ENCODE measurements at places on chromosomes 7 and 10.
A peak's percentile ranks its signal among the peaks of the same experiment; 100 is the strongest.

- no peak for DNase-seq
These were observed 990 bp downstream of the ZNF467 start for GRCh38 chr7:149772241-149772955.

DNA sequence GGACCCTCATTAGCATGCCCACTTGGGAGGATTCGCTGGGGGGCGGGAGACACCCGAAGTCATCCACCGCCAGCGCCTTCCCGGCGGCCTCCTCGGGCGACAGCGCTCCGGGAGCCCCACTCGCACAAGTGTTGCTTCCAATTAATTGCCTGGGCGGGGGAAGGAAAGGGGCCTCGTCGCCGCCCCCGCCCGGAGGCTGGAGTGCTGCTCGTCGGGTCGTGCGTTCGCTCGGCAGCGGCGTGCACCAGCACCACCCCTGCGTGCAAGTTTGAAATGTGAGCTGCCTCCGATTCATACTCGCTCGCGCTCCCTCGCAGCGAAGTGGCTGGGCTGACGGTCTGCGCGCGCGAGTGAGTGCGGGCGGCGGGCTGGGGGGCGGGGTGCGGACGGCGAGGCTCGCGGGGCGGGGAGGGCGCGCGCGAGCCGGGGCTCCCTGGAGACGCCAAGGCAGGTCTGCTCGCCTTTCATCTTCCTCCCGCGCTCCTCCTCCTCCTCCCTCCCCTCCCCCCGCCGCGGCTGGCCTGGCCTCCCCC, 104.6 kb upstream of the PPIF start:
- no peak for DNase-seq

- DNase-seq, result no peak
These were observed 17.4 kb downstream of the CCDC6 start for GRCh38 chr10:59888781-59889435.

DNA sequence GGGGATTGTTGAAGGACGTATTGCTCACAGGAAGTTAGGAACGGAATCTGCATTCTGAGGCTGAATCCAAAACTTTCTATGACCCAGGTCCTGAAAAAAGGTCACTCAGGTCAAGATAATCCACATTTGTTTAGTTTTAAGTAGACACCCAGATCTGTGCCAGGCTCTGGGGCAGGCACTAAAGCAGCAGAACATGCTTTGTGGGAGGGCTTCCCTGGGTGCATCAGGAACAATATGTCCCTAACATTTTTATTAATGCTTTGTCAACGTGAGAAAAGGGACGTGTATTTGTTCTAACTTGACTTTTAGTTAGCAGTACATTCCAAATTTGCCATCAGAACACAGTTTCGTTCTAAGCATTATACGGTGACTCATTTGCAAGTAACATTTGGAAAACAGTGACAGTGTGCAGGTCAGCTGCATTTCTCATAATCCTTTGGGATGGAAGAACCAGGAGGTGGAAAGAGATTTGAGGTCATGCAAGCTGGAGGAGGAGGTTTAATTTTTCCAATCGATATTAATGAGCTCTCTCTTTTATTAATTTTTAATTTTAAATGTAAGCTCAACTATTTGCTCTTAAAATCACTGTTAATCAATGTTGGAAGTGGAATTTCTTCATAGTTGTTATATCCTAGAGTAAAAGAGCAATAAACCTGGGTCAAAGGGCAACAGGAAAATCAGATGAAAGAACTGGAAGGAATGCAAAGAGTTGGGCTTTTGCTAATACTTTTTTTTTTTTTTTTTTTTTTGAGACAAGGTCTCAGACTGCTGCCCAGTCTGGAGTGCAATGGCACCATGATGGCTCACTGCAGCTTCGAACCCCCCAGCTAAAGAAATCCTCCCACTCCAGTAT, 35.0 kb downstream of the TAS2R41 start:
- no peak for DNase-seq

DNA sequence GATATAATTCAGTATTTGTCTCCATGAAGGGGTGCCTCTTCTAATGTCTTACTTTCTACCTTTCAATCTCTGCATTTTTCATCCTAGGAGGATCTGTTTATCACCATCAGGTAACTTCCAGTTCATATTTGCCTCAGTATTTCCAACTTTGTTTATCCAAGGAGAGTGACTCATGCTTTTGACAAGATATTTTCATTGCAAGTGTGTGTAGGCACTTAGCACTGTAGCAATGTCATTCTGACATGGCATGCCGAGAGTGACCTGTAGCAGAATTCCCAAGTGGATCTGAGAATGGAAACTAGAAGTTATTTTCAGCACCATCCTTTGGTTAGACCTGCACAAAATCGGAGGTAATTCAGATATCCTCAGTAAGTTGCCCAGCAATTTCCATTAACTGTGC, 129.9 kb downstream of the INHBA start:
- no peak for DNase-seq

DNA sequence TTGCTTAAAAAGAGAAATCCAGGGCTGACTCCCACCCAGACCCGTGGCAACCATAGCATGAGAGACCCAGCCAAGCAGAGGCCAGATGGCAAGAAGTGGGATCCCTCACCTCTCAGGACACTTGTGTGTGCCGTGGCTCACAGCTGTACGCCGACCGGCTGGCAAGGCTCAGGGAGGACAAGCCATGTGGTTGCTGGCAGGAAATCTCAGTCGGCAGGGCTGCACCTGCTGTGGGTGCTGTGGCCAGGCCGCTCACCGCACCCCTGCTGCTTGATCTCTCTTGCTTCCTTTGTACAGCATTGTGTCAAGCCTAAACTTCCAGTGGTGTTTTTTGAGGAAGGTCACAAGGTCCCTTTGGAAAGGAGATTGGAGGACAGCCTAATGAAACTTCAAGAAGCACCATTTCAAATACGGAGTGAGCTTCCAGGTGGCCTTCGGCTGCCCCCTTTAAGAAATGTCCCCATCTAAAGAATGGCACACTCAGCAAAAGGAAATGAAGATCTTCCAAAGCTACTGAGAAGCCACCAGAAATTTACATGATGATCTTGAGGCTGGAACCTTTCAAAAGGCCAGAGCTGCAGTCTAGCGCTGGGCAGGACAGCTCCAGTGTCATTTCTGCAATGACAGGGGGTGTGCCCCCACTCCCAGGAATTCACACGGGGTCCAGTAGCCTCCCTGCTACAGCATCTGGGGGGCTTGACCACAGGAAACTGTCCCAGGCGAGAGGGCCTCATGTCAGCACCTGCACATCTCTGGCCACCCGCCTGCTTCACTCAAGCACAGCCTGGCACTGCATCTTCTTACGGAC, 409.0 kb upstream of the MGMT start:
- no peak for DNase-seq

GRCh38 chr10:31317652-31318381, 1.2 kb upstream of the ZEB1 start:
- no peak for DNase-seq

GRCh38 chr10:69612760-69613159, 17.3 kb upstream of the FAM241B start:
- DNase-seq, result no peak

DNA sequence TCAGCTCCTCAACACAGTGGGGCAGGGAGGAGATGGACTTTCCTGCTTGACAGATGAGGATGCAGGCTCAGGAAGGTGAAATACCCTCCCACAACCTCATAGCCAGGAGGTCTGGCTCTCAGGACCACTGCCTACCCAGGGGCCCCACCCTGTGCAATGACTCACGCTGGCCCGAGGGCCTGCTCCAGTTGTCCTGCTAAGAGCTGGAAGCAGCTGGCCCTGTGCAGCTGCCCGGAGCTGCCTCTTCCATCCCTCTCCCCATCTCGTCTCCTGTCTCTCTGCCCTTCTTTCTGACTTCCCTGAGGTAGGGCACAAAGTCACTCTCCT, 123.9 kb downstream of the ZMIZ1 start:
- no peak for DNase-seq

DNA sequence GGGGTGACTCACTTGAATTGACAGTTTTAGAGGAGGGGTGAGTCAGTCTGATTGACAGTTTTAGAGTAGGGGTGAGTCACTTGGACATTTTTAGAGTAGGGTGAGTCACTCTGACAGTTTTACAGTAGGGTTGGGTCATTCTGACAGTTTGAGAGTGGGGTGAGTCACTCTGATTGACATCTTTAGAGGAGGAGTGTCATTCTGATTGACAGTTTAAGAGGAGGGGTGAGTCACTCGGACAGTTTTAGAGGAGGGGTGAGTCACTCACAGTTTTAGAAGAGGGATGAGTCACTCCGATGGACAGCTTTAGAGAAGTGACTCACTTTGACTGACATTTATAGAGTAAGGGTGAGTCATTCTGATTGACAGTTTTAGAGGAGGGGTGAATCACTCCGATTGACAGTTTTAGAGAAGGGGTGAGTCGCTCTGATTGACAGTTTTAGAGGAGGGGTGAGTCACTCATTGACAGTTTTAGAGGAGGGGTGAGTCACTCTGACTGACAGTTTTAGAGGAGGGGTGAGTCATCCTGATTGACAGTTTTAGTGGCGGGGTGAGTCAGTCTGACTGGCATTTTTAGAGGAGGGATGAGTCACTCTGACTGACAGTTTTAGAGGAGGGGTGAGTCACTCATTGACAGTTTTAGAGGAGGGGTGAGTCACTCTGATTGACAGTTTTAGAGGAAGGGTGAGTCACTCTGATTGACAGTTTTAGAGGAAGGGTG, 595.9 kb downstream of the DNAJB6 start:
- no peak for DNase-seq

DNA sequence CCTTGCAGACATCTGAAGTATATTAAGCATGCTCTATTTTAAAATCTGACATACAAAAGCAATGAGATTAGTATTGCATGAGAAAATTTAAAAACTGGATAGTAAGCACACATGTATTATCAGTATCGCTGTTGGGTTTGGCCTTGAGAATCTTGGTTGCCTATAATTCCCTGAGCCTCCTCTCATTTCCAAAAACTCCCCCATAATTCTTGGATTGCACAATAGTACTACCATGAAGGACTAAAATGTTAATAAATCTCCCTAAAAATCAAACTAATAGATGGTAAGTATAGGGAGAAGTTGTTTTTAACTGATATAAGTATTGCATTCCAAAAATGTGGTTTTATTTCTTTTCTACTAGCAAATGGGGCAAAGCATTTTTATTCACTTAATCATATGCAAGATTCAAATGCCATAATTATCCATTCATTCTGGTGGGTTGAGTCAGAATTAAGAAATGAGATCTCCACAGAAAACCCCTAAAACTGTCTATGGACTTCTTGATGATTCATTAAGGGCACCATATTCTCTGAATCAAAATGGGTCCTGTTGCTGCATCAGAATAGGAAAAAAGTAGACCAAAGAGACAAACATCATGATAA, 10.3 kb upstream of the VIM start:
- no peak for DNase-seq

- DNase-seq, result no peak
These were observed 88.3 kb upstream of the CNTNAP2 start for GRCh38 chr7:146028251-146028750.

DNA sequence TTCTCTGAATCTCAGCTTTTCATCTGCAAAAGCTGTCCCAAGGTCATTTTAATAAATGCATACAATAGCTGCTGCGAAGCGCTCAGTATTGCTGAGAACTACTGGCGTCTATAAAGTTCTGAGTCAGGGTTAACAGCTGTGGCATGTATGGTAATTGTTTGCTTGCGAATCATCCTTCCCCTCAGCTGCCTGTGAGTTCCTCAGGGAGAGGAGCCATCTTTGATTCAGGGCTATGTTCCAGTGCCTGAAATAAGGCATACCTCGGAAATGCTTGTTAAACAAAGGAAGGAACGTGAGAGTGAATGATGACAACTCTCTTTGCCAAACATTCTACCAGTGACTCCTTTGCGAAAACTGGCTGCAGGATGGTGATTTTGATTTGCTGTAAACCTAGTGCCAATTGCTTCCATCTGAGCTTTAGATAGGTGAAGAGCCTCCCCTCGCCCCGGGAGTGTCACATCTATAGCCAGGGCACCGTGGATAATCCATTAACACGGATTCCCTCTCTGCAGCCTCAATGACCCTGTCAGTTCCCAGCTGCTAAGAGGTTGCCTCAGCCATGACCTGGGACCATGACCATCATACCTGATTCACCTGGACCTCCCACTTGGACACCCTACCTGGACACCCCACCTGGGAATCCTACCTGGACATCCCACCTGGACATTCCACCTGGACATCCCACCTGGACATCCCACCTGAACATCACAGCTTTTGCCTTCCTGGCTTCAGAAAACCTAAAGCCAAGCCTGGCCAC, 39.6 kb downstream of the GPRIN2 start:
- DNase-seq, result peak; percentile 74

- no peak for DNase-seq
These were observed 48.3 kb downstream of the PNLIPRP2 start for GRCh38 chr10:116669080-116669479.

GRCh38 chr10:4219901-4220300, 434.9 kb upstream of the KLF6 start:
- no peak for DNase-seq

GRCh38 chr10:5748394-5748803, 63.8 kb downstream of the TASOR2 start:
- no peak for DNase-seq

DNA sequence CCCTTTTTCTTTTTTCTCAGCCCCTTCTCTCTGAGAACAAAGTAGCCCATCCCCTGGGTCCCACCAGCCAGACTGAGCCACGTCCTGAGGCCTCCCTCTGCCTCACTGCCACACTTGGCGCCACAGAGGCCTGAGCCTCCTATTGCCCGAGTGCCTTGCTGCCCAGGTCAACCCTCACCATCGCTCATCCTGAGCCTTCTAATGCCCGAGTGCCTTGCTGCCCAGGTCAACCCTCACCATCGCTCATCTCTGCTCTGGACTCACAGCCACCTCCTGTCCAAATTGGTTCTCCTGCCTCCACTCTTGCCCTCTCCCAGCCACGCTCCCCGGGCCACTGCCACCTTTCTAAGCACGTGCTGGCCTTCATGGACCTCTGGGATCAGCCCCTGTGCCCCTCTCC, 53.2 kb upstream of the SMNDC1 start:
- no peak for DNase-seq

GRCh38 chr7:34673066-34673465, 15.0 kb downstream of the NPSR1 start:
- DNase-seq, result no peak

- DNase-seq, result no peak
These were observed 30.2 kb upstream of the PDE1C start for GRCh38 chr7:32100407-32100907.

GRCh38 chr10:16832351-16833080, 15.3 kb upstream of the RSU1 start:
- peak; percentile 91 for DNase-seq

- DNase-seq, result peak; percentile 34
These were observed 269.5 kb downstream of the TRIL start for GRCh38 chr7:28688651-28689050.

Measured in non-pigmented ciliary epithelial cell (primary cell).